ENCODE measurements at places on chromosomes 11 and 22.

GRCh38 chr22:20569059-20570058 lies 61.9 kb downstream of the MED15 start:
- peak; percentile 96 for DNase-seq

DNA sequence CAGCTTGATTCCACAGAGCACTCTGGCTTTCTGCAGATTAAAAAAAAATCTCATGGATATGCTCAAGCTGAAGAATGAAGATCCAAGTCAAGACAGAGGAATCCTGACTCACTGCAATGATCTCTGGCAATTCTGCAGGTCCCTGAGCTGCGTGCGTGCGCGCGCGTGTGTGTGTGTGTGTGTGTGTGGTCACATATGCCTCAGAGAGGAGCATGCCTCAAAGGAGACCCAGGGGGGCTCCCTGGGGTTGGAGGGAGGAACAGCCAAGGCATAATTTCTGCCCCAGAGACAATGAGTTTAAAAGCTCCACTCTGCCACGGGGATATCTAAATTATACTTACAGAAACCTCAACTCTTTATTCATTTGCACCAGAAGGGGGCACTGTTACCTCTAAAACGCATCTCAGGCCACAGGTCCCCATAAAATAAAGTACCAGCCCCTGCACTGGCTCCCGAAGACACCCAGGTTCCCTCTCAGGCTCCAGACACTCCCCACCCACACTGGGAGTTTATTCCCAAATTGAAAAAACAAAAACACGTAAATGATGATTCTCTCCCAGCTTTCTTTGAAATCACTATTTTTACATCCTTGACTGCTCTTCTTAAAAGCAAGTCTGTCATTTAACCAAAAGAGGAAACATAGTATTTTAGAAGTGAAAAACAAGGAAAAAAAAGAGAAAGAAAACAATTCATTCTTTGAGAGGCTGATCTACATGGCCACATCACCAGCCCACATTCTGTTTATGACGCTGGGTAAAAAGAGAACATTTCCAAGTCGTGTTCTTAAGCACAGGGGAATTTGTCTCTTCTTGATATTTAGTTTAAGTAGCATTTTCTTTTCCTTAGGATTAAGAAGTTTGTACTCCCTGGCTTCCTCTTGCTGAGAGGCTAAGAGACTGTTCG lies 401.0 kb downstream of the LARGE1 start:
- DNase-seq = peak; percentile 65

GRCh38 chr11:57210781-57211180 lies 26.3 kb downstream of the APLNR start:
- DNase-seq = no peak

DNA sequence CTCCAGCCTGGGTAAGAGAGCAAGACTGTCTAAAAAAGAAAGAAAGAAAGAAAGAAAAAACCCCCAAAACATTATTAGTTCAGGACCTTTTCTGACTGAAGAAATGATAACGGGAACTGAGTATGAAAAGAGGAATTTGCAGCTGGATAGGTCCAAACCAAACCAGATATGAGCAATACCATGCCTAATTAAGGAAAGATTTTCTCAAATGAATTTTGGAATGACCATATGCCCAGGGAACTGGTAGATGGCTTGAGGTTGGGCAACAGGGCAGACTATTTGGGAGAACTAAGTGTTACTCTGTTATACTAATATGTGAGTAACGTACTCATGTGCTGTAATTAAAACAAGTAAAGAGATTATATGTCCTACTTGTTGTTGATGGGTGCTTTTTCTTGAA lies 186.1 kb downstream of the TMEM135 start:
- no peak for DNase-seq

DNA sequence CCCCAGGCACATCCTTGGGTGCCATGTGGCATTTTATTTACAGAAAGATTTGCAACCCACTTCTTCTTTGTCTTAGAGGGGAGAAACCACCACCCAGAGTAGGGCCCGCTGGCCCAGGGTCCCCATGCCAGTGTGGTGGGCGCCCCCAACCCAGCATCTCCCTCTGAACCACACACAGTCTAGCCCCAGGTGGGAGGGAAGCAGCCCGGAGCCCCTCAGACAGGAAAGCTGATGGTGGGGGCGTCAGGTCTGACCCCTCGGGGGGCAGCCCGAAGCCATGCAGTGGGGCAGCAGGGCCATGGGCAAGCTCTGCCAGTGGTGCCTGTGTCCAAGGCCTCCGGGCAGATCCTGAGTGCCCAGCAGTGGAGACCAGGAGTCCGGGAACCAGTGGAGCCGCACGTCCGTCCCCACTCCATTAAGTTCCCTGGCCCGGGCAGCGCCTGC lies 11.7 kb downstream of the TRPM5 start:
- DNase-seq = no peak

DNA sequence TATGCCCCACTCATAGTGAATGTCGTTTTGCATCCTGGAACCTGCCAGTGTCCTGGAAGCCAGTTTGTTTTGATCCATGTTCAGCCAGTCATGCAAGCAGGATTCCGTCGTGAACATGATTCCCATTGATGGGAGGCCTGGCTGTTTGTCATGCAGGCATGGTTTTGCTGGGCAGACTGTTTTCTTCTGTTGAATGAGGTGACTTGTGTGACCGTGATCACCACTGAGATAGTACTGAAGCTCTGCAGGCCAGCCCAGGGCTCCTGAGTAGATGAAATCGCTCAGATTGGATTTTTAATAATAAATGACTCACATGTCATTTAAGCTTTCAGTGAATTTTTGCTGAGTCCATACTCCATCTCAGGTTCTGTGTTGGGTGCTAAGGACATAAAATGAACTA lies 117.8 kb downstream of the PDE2A start:
- DNase-seq = no peak

DNA sequence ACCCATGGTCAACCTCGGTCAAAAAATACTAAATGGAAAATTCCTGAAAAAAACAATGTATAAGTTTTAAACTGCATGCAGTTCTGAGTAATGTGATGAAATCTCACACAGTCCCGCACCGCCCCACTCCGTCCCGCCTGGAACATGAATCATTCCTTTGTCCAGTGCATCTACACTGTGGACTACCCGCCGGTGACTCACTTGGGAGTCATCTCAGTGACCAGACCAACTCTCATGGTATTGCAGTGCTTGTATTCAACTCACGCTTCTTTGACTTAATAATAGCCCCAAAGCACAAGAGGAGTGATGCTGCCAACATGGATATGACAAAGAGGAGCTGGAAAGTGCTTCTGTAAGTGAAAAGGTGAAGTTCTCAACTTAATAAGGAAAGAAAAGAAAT lies 48.8 kb downstream of the ARHGAP32 start:
- peak; percentile 98 for DNase-seq

Measured in fibroblast of pulmonary artery (primary cell).